ENCODE measurements at places on chromosomes 7 and 10.

DNA sequence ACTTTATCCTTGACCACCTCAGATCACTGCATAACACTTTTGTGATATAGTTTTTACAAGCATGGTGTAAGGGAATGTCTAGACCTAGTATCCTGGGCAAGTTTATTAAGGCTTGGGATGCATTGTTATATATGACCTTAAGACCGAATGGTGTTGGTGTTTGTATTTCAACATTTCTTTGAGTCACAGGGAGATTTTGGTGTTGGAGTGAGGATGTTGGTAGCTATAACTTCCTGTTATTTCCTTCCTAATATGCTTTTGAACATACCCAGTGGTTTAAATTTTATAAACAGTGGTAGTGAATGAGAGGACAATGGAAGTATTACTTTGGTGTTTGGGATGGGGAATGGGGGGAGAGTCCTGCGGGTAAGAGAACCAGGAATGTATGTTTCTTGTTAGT is 2.6 kb downstream of the EXOC4 start:
- no peak for DNase-seq

GRCh38 chr7:157158400-157158799 is 19.7 kb downstream of the UBE3C start:
- no peak for DNase-seq

DNA sequence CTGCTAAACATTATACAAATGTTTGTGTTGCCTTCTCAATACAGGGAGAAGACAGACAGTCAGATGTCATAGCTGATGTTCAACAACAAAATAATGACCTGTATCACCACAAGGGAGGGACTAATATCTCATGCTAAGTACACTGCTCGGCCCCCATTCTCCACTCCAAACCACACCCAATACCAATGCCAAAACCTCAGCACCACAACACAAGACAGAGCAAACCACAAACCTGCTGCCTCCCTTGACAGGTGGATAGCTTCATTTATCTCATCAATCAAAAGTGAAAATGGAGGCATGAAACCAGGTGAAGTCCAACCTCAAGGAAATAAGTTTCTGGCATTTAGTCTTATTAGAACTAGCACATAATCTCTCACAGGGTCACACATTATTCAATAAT is 109.5 kb downstream of the PARD3 start:
- no peak for DNase-seq

DNA sequence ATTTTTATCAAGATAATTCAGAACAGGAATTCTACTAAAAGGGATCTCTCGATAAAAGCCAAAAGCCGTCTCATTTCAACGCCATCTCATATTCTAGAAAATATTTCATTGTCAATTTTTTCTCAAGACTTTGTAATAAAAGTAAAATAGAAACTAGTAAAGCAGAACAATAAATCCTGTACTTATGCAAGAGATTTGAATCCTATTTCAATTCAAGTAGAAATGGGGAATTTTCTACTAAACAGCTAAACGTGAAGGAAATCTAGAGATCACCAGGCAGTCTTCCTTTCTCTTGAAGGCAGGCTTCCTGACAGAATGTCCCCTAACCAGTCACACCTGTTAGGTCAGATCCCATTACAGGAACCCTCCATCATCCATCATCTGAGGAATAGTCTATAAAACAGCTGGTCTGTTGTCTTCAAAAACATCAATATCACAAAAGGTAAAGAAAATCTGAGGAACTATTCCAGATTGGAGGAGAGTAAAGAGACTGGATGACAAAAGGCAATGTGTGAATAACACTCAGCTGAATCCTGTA is 23.7 kb downstream of the USP6NL start:
- no peak for DNase-seq

DNA sequence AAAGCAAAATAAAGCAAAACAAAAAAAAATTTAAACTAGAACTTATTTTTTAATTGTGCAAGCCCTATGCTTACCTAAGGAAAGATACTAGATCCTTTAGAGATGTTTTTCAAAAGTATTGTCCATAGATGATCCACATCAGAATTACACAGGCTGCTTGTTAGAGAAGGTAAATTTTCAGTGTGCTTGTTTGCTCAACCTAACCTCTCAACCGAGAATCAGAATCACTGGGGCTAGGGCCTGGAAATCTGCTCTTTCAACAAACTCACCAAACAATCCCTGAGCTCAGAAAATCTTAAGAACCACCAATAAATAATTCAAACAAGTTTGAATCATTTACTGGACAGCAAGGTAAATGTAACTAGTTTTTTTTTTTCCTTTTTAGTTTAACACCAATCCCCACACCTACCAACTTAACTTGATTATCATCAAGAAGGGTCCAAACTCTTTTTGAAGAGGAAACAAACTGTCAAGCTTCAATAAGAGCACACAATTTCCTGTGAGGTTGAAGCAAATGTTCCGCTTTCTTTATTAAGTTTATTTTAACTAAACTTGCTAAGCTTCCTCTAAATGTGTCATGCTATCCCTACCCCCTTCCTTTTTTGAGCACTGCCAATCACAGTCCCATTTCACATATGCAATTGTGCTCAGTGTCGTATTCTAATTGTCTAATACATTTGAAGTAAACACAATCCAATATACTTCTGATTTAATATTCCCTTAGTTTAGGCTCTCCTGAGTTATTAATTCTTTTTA is 7.4 kb upstream of the TSPAN33 start:
- DNase-seq = no peak

DNA sequence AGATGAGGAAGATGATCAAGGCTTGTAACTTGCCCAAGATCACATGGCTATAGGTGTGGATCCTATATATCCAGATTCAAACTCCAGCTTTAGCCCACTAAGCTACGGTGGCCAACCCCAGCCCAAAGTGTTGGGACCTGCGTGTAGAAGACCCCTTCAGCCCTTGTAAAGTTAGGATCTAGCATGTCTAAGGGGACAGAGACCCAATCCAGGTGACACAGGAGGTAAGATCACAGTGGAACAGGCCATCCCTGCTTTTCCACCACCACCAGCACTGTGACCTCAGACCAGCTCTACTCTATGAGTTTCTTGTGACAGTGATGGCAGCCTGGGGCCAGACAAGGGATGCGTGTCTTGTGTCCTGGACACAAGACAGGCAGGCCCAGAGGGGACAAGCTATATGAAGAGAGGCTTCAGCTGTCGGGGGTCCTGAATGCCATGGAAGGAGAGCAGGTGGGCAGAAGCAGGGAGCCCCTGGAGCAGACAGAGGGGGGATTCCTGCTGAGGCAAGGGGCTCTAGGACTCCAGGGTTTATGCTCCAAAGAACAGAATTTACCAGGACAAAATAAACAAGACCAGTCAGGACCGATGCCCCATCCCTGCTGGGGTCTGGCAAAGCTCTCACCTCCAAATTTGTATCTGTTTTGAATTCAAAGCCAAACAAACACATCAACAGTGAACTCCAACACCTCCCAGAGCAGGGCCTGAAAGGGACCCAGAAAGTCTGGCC is 10.4 kb downstream of the GPRIN2 start:
- DNase-seq = no peak

- no peak for DNase-seq
Measured at GRCh38 chr7:94115316-94115715, 111.2 kb upstream of the BET1 start.

GRCh38 chr10:51384971-51385370 is 310.7 kb downstream of the PRKG1 start:
- DNase-seq = no peak

GRCh38 chr10:81733542-81733941 is 141.5 kb upstream of the NRG3 start:
- no peak for DNase-seq

GRCh38 chr7:83457022-83457892 is 191.7 kb downstream of the SEMA3E start:
- no peak for DNase-seq

DNA sequence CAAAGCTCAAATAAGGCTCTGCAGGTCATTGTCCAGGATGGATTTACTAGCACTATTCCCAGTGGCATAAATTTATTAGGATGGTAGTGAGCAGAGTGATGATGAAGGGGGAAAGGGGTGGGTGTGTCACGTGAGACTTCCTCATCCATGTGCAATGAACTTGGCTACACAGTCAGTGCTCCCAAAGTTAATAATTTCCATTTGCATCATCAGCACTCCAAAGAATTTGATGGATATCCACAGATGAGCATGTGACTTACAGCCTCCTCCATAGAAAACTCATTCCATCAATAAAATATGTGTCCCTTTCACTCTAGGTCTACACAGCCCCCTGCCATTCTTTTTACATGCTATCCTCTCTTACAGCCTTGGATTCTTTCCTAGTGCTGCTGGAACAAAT is 142.6 kb upstream of the PLPP4 start:
- no peak for DNase-seq

- DNase-seq = no peak
Measured at GRCh38 chr7:151109094-151110048, 23.1 kb downstream of the AGAP3 start.

DNA sequence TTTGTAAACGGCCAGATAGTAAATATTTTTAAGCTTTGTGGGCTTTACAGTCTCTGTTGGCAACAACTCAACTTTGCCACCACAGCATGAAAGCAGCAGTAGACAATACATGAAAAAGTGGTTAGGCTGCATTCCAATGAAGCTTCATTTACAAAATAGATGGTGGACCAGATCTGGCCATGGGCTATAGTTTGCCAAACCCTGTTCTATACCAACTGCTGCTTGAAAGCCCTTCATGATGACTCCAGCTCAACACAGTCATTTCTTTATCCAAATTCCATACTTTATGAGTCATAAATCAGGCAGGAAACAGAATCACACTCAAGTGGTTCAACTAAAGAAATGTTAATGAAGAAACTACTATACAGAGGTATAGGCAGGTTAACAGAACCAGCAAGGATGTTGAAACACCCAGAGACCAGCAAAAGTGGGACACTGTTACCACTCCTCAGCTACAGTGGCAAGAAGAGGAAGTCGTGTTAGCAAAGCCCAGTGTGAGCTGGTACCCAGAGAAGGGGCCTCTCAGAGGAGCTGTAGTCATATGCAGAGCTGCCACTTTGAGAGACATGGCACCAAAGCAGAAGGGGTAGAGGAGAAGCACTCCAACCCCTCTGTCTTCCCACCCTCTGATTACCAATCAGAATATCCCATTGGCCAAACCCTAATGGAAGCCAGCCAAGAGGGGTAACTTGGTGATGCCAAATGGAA is 72.5 kb downstream of the PRLHR start:
- DNase-seq = no peak
